Body of pancreas (tissue), 4 donors: ENCODE measurements at places on chromosomes 5 and 9.

- no peak for DNase-seq
Observed at GRCh38 chr5:10607023-10607665, 43.3 kb downstream of the ANKRD33B start.

DNA sequence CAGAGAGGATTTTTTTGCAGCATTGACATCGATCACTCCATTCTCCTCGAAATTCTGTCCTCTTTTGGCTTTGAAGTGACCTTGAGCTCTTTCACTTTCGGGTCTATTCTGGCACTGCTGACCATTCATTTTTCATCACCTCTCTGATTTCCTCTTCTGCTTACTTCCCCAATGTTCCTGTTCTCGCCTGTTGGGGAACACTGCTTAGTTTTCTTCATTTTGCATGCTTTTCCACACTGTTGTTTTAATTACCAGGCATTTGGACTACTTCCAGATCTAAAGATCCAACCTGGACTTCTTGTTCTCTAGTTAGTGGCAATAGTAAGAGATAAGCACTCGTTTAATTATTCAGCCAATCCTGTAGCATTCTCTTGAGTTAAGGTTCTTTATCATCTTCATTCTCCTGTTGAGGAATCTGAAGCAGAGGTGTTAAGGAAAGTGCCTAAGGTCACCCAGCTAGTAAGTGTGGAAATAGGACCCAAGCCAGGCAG, 53.4 kb downstream of the MAN2A1 start:
- no peak for DNase-seq

GRCh38 chr9:33818847-33819500, 2.0 kb downstream of the UBE2R2 start:
- no peak for DNase-seq

GRCh38 chr5:88251048-88251711, 17.5 kb downstream of the TMEM161B start:
- no peak for DNase-seq

DNA sequence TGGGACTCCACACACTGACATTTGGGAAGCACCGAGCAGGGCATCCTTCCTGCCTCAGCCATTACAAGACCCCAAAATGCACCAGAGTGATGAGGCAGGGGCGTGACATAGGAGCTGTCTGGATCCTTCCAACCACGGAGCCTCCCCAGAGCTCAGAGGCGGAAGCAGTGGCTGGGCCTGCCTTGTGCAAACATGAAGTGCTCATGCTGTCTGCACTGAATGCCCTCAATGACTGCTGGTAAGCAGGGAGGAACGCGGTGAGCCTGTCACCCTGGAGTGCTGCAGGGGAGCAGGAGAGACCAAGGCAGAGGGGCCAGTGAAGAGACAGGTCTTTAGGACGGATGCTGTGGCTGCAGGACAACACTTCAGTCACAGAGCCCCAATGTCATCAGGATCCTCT, 60.2 kb upstream of the HRH2 start:
- no peak for DNase-seq

DNA sequence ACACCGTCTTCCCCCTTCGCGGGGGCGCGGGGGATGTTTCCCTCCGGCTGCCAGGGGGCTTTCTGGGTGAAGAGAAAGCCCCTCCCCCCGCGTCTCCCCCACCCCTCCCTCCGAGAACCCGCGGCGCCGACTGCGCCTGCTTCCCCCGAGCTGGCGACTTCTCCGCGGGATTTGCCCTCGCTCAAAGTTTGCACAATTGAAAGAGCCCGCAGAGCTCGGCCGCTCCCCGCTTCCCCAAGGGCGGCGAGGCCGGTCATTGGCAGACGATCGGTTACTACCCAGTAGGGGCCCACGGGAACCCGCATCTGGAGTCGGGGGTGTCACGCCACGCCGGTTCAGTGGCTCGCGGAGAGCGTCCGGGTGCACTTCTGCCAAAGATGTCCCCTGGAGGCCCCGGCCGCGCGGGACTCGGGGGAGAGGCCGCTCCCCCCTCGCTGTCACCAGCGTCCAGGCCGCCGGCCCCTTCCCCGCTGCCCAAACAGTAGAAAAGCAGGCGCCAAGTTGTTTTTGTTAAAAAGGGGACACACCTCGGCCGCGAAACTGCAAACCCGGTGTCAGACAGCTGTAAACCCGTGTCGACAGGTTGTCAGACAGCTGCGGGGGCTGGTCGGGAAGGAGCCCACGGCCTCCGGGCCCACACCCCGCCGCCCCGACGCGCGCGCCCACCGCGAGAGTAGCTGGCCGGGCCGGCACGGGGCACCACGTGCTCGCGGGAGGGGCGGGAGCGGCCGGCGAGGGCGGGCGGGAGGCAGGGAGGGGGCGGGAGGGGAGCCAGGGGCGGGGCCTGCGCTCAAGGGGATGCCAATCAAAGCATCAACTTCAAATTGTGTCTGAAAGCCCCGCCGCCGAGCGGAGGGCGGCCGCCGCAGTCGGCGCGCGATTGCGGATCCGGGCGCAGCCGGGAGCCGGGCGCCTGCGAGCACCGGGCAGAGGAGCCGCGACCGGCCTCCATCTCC, at the start of gene IRX1:
Gene IRX1, plus strand, starts transcription at position 827 of the 956 bp plus-strand sequence. CDS start 274 bp downstream, outside the sequence.
- DNase-seq = no peak

- no peak for DNase-seq
Observed at GRCh38 chr9:112047538-112048066, 127.5 kb downstream of the SUSD1 start.

DNA sequence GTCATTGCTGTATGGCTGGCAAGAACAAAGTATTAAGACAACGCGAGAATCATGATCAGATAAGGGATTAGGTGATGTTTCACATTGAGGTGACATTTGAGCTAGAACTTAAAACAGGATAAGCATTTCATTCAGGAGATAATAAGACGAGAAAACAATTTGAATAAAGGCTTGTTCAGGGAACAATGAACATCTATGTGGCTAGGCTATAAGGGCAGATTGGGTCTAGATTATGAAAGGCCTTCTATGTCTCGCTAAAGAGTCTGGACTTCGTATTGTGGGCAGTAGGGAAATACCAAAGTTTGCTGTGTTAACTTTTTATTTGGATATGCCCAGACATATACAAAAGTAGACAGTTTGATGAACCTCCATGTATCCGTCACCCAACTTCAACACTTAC, 6.9 kb downstream of the MRPL22 start:
- no peak for DNase-seq

GRCh38 chr9:134325813-134326723, at the start of gene RXRA:
Gene RXRA, plus strand, starts transcription at chr9:134326455. Its CDS starts 177 bp downstream, at chr9:134326632.
- peak; percentile 89 for DNase-seq

DNA sequence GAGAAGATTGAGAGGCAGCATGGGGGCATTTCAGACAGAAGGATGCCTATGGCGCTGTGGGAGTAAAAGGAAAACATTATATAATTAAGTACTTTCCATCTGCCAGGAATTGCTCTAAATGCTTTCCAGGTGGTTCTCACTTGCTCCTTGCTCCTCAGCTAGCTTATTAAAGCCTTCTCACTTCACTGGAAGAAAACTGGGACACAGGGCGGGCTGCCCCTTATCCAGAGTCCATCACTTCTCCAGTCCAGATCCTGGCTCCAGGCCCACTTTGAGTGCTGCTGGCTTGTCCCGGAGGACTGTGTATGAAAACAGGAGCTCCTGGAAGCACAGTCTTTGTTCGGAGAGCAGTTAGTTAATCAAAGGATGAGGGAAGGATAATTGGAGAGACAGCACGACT, 409.9 kb upstream of the ADAMTS16 start:
- no peak for DNase-seq

- no peak for DNase-seq
Observed at GRCh38 chr9:71112866-71113265, 8.6 kb downstream of the TRPM3 start.

DNA sequence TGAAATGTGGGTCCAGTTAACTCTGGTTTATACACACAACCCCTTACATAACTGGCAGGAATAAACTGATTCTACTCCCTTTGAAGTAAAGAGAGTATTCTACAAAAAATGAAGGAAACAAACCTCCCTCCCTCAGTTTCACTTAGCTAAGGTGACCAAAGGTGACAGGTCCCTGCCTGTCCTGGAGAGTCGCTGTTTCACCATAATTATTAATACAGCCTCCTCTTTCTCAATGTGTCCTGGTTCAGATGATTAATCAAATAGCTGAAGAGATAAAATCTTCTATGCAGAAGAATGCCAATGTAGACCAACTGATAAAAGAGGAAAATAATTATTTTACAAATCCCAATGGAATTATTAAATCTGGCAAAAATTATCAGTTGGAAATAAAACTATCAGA, 163.7 kb upstream of the GNA14 start:
- no peak for DNase-seq

GRCh38 chr5:14156290-14156649, 13.1 kb downstream of the TRIO start:
- DNase-seq = no peak

DNA sequence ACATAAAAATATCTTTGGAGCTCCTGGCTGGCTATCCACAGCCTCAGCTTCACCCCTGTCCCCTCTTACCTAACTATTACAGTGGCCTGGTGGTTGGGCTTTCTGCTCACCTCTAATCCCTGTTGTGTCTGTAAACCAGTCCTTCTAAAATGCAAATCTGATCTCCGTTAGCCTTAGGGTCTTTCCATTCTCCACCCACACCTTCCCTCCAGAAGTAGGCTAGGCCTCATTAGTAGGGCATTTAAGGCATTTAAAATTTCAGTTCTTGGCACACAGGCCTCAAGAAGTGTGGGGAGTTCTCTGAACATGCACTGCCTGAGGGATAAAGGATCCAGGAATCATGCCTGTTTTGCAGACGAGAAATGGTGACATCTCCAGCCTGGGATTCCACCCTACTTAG, 26.4 kb upstream of the STC2 start:
- DNase-seq = no peak

DNA sequence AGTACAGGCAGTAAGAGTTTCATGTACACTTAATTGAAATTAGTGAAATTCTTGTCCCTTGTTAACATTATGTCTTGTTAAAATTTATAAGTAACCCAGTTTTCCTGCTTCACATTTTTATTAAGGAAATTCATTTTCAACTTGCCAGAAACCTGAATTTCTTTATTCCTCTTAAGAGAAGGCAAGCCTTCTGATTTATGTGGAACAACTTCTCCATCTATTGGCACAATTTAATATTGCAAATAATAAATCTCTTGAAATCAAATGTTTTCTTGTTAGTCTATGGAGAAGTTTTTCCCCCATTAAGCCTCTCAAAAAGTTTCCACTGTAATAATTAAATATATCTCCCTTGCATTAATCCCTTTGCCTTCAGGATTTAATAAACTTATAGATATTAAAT, 33.8 kb upstream of the ACO1 start:
- DNase-seq = no peak

DNA sequence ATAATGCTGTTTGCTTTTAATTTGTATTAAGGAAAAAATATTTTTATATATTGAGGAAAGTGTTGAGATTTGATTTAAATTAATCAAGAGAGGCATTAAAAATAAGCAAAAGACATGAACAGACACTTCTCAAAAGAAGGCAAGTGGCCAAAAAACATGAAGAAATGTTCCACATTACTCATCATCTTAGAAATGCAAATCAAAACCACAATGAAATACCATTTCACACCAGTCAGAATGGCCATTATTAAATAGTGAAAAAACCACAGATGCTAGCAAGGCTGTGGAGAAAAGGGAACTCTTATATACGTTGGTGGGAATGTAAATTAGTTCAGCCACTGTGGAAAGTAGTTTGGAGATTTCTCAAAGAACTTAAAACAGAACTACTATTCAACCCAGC, 45.9 kb downstream of the RANBP17 start:
- DNase-seq = no peak

- DNase-seq = peak; percentile 89
Observed at GRCh38 chr9:137241490-137242268, 592 bp downstream of the TUBB4B start.

DNA sequence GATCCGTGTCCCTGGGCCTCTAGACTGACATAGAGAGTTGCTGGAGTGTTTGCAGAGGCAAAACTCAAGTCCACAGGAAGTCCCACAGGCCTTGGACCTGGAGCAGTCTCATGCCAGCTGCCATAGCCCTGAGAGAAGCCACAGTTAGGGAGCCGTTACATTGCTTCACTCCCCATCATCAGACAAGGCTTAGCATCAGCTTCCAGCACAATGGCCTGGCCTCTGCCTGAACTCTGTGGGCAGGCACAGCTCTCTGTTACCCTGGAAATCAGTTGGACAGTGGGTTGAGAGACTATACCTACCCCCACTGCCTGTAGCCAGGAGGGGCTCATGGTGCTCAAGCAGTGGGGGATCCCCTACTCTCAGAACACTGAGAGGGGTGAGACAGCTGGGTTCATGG, 16.2 kb upstream of the C9orf72 start:
- DNase-seq = no peak

DNA sequence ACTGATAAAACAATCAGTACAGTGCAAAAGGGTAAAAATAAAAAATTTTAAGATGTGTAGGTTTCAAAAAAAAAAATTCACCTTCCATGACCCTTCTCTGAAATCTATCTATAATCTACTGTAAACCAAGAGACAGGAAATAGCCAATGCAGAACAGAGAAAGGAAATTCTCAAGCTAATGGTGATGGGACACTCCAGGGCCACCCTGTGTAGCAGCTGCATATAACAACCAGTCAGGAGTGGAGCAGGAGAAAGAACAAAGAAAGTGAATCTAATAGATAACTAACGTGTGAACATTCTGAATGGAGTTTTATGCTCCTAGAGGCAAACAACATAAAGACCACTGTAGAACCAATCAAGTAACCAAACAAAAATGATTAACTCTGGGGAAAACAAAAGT, 16.6 kb downstream of the SPTLC1 start:
- DNase-seq = no peak

DNA sequence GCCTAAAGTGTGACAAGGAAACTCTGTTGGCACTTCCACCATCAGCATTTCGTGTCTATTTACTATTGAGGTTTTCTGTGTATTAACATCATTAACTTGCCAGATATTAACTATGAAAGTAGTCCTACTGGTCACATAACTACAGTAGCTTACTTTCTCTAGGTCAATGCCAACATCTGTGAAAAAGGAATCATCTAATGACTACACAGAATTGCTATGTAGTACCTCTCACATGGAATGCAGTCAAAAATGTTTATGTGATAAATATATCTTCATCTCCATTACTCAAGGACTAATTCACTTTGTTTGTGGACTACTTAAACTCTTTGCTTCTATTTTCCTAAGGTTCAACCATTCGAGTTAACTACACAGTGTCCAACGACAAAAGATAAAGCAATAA, 2.1 kb downstream of the SCAI start:
- no peak for DNase-seq

DNA sequence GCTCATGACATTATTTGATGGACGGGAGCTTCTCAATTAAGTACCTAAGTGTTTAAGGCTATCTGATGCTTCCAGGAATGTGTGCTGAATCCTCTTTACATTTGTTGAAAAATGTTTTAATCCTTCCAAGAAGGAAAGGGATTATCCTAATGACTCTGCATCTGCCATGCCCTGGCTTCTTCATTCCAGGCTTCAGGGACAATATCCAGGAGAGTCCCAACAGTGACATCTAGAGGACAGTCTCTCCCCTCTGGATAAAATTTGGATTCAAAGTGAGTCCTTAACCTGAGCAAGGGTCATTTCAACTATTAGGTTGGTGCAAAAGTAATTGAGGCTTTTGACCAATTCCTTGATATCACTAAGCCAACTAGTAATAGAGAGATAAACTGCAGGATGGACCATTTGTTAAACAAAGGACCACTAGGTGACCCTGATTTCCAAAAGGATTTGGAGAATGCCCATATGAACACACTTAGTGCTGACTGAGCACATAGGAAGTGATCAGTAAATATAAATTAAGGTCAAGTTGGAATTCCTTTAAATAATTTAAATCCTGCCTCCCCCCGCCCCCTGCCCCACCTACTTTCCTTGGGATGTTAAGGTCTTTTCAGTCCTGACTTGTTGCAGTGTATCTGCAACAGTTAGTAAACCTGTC, 19.1 kb downstream of the TNFSF8 start:
- peak; percentile 20 for DNase-seq

- no peak for DNase-seq
Observed at GRCh38 chr5:179914032-179914755, 6.5 kb upstream of the TBC1D9B start.

GRCh38 chr5:62138607-62139006, 167.4 kb upstream of the KIF2A start:
- DNase-seq = no peak
